ENCODE measurements at places on chromosomes 1 and 21.

GRCh38 chr1:208154679-208155642 lies 89.2 kb downstream of the PLXNA2 start:
- no peak for DNase-seq

DNA sequence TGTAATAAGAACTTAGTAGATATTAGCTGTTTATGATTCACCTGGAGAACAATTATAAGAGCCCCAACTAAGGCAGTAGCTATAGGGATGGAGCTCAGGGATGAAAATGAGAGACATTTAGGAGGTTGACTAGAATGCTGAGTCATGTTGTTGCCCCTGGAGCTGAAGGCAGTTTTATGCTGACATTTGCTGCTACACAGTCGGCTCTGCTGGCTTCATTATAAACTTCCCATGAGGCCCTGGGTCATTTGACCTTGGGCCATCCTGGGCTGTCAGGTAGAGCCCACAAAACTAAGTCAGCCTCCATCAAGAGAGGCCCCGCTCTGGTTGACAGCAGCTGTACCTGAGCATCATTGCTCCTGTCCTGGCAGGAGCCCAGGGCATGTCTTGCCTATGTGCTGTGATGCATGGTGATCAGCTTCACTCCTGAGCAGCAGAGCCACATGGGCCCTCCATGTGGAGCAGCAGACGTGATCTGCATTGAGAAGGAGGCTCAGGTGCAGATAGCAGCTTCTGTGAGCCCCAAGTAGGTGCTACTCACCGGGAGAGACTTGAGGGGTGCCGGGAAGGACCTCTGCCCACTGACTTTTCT lies 112.4 kb downstream of the TBX19 start:
- no peak for DNase-seq

DNA sequence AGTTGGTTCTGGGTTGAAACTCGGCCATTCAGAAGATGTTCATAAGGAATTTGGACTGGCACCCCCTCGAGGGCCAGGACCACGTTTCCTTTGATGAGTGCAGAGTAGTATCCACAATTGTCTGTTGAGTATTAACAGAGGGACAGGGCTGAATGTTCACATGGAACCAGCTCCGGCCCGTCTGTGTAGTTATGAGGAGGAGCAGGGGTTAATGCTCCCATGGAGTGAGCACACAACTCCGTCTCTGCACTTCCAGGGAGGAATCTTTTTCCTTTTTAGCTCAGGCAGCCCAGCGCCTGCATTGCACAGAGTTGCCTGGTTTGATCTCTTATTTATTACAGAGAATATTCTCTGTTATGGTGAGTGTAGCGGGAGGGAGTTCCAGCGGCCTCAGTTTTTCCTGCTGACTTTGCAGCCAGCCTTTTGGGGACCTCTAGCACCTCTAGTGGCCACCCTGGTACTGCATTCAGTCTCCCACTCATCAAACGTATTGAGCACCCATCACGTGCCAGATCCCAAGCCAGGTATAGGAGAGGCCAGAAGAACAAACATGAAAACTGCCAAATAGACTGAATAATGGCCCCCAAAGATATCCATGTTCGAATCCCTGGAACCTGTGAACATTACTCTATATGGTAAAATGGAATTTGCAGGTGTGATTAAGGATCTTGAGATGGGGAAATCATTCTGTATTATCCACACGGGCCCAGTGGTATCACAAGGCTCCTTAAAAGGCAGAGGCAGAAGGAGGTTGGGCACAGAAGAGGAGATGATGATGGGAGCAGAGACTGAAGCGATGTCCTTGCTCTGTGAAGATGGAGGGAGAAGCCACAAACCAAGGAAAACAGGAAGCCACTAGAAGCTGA lies 167.7 kb upstream of the CSF3R start:
- peak; percentile 69 for DNase-seq

GRCh38 chr1:31239653-31240241 lies at the start of gene NKAIN1:
NKAIN1 (minus strand) TSS chr1:31239887; CDS start chr1:31239547, 340 bp downstream.
- no peak for DNase-seq

DNA sequence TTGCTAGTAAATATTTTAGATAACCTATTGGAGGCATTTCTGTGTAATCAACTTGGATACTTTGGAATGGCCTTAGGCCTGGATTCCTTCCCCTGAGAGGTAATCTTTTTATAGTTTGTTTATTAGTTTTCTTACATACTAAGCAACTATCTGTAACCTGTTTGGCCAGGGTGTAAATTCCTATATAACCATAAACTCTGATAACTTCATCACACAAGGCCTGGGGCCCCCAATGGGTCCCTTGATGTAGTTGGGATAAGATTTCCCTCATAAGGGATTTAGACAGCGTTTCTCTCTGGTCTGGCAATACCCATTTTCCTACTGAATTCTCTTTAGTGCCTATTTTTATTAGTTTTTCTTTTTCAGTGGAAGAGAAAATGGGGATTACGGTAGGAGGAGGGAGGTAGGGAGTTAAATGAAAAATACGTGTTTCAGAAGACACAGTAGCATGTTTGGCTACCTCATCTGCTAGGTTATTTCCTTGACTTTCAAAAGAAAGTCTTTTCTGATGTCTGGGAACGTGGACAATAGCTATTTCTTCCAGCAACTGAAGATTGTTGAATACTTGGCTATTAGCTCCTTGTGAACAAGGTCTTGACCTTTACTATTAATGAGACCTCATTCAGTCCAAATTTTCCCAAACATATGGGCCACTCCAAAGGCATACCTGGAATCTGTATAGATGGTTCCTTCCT lies 7.4 kb upstream of the AADACL3 start:
- no peak for DNase-seq

DNA sequence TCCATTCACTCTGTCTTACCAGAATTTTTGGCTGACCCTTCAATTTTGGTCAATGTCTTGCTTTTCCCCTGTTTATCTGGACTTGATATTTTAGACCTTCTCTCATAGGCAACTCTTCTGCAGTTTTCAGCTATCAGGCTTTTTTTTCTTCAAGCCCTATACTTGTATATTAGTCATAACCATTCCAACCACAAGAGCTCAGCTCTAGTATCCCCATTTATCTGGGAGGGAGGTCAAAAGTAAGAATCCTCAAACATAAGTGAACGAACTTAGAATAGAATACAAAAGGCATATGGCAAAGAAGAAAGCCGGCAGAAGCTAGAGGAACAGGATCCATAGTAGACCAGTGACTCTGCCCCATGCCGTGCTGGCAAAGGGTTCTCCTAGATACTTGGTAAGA lies 45.9 kb upstream of the TNFSF4 start:
- DNase-seq, result no peak
